Kidney glomerular epithelial cell (primary cell): ENCODE measurements at places on chromosomes 7 and 10.

DNA sequence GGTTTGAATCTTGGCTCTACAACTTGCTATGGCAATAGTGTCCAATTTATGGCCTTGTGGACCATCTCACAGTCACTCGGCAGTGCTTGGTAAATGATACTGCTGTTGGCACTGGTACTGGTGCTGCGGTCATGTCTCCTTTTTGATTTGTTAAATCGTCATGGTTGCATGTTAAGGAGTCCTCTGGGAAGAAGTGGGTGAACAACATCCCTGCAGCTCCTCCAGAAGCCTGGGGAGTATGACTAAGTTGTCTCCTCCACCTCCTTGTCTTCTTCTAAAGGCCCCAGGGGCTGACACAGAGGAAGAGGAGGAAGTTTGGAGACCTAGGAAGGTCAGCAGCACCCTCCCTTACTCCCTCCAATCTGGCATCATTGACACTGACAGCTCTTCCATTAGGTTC, 8.5 kb downstream of the ITPRIP start:
- peak; percentile 46 for DNase-seq

- DNase-seq, result no peak
Observed at GRCh38 chr7:139597028-139597427, 73.5 kb downstream of the CLEC2L start.

- DNase-seq, result no peak
Observed at GRCh38 chr7:381211-382042, 91.5 kb downstream of the FOXL3 start.

GRCh38 chr7:41103331-41103730, 599.6 kb downstream of the INHBA start:
- DNase-seq, result peak; percentile 8

DNA sequence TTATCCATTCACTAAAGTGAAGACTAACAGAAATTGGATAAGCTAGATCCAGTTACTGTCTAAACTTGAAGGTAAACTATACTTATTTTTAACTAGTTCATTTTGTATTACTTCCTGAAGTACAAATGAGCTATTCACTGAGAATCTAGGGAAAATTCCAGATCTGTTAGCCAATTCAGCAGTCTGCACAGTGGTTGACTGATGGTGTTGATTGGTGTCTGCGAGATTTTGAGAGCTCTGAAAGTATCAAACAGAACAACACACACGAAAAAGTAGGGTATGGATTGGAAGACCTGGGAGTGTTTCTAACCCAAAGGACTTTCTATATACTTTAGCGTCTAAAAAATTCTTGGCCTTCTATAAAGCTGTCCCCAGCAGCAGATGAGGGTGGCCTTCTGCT, 33.6 kb upstream of the AGR2 start:
- DNase-seq, result no peak

DNA sequence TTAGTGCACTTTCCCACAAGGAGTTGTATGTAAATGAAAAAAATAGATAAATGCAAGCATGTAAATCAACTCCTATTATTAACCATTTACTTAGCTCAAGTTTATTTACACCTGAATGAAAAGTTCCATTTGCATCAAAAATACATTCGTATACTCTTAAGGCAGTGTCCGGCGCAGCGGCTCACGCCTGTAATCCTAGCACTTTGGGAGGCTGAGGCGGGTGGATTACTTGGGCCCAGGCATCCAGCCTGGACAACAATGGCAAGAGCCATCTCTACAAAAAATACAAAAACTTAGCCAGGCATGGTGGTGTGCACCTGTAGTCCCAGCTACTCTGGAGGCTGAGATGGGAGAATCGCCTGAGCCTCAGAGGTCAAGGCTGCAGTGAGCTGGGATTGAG, 4.2 kb upstream of the IDI2 start:
- no peak for DNase-seq

- no peak for DNase-seq
Observed at GRCh38 chr7:116037401-116037800, 6.8 kb upstream of the TFEC start.

DNA sequence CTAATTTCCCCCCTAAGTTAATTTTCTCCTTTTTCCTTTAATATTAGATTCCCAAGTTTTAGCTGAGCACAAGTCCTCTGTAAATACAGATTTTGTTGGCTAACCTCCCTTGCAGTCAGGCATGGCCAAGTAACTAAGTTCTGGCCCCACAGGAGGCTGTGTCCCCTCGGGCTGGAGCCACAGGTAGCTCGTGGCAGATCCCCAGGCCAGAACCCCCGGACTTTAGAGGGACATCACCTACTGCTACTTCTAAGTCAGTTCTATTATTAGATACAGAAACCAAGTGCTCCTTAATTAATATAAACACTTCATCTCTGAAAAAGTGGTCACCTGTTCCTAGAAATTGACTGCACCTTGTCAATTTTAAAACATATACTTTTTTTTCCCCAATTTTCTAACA, 46.1 kb upstream of the NCAPG2 start:
- DNase-seq, result no peak

DNA sequence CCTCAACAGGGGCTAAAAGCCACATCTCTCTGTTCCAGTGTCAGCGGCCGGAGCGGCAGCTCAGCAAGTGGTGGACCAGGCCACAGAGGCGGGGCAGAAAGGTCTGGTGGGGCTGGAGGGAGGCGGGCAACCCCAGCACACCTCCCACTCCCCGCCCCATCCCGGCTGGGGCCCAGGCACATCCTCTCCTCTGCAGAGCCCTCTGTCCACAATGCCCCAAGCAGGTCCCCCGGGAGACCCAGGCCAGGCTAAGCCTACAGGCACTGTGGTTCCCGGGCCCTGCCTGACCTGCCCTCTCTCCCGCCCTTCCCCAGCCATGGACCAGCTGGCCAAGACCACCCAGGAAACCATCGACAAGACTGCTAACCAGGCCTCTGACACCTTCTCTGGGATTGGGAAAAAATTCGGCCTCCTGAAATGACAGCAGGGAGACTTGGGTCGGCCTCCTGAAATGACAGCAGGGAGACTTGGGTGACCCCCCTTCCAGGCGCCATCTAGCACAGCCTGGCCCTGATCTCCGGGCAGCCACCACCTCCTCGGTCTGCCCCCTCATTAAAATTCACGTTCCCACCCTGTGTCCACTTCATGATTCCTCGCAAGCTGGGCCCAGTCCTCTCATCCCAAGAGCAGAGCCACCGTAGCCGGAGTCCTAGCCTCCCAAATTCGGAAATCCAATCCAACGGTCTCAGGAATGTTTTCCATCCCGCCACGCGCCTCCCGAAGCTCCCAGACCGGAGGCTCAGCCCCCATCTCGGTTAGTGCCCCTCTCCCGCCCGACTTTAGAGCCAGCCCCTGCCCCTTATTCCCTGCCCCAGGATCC, 2.1 kb downstream of the ADIRF start:
- no peak for DNase-seq

DNA sequence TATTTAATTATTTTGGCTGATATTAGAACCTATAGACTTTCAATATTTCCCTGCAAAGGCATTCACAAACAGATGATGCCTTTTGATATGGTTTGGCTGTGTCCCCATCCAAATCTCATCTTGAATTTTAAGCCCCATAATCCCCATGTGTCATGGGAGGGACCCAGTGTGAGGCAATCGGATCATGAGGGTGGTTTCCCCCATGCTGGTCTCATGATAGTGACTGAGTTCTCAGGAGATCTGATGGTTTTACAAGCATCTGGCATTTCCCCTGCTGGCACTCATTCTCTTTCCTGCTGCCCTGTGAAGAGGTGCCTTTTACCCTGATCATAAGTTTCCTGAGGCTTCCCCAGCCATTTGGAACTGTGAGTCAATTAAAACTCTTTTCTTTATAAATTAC, 9.3 kb upstream of the PNLIPRP3 start:
- DNase-seq, result no peak

- no peak for DNase-seq
Observed at GRCh38 chr7:75806560-75807307, 6.9 kb downstream of the CCL24 start.

DNA sequence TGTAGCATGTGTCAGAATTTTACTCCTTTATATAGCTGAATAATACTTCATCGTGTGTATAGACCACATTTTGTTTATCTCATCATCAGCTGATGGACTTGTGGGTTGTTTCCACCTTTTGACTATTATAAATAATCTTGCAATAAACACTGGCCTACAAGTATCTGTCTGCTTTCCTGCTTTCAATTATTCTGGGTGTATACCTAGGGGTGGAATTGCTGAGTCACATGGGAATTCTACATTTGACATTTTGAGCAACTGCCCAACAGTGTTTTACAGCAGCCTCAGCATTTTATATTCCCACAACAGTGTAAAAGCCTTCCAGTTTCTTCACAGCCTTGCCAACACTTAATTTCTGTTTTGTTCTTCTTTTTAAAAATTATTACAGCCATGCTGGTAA, 200.3 kb upstream of the PRSS1 start:
- DNase-seq, result no peak

DNA sequence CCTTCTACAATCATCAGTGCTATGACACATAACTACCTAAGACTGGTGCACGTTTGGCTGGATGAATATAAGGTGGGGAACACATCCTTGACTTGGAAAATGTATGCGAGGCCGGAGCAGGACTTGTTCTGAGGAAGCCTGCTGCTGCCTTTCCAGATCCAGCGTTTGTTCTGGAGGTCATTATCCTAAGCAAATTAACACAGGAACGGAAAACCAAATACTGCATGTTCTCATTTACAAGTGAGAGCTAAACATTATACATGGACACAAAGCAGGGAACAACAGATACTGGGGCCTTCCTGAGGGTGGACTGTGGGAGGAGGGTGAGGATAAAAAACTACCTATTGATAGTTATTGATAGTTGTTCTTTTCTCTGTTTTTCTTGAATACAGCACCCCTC, 10.8 kb upstream of the GALNT11 start:
- no peak for DNase-seq

DNA sequence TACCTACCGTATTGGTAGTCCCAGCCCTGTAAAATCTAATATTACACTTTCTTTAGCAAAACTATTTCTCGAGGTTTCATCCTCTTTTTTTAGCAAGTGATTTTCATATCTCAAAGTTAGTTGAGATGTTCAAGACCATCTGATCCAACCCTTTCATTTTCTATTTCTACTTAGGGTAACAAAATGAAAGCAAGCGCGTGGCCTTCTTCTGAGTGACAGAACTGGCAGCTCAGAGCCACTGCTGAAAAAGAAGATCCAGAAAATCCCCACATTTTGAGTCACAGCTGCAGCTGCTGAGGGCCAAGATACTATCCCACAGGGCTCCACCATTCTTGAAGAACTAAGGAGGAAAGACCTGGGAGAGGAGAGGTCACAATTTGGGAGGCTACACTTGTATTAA, 24.8 kb upstream of the ZNF800 start:
- DNase-seq, result no peak

- no peak for DNase-seq
Observed at GRCh38 chr7:133003052-133003910, 78.6 kb downstream of the CHCHD3 start.

- no peak for DNase-seq
Observed at GRCh38 chr10:79266084-79266483, 81.2 kb upstream of the PPIF start.

DNA sequence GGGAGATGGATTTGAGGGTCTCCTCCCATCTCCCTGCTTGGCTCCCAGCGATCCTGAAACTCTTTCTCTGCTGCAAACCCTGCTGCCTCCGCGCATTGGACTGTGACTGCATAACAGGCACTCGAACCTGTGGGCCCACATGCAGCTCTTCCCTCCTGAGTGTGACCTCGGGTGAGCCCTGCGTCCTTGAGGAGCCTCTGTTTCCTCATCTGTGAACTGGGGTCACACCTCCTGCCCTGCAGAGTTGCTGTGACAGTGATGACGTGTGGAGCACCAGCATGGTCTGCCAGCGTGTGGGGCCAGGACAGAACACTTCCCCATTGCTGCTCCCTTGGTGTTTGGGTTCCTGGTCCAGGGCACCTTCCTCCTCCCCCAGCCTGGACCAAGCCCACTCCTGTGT, 46.9 kb upstream of the PSMG3 start:
- no peak for DNase-seq

DNA sequence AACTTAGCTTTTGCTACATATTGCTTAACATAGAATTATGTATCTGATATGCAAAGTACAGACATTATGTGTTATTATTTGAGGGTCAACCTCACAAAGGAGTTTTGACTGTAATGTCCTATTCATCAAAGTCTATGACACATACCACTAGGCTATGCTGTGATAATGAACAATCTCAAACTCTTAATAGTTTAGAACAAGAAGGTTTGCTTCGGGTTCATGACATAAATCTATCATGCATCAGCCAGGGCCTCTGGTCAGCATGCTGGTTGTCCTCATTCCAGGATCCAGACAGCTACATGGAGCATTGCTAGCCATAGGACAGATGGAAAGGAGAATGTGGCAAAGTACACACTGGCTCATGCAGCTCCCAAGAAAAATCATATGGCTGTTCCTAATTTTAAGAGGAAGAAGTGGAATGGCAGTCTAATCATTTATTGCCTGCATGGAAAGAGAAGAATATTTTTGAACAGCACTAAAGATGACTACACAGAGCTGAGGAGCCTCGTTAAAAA, 332.1 kb downstream of the GPR158 start:
- no peak for DNase-seq

DNA sequence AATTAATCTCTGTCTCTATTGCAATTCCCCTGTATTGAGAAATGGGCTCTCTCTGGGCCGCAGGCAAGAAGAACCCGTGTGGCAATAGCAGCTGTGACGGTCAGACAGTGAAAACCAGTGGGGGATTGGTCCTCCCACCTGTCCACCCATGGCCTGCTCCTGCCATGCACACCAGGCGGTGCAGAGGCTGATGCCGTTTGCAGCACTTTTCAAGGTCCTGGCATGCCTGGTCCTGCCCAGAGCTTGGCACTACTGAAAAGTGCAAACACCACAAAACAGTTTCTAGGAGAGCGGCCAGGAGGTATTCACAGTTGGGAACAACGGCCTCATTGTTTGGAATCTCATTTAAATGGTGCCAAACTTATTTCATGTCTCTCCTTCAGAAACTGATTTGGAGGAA, 41.5 kb downstream of the PSPH start:
- no peak for DNase-seq

GRCh38 chr7:19112274-19113001, 5.0 kb downstream of the TWIST1 start:
- no peak for DNase-seq

- DNase-seq, result no peak
Observed at GRCh38 chr10:77348082-77348481, 289.5 kb downstream of the KCNMA1 start.

- DNase-seq, result peak; percentile 78
Observed at GRCh38 chr7:155258226-155258560, 39.5 kb upstream of the INSIG1 start.

DNA sequence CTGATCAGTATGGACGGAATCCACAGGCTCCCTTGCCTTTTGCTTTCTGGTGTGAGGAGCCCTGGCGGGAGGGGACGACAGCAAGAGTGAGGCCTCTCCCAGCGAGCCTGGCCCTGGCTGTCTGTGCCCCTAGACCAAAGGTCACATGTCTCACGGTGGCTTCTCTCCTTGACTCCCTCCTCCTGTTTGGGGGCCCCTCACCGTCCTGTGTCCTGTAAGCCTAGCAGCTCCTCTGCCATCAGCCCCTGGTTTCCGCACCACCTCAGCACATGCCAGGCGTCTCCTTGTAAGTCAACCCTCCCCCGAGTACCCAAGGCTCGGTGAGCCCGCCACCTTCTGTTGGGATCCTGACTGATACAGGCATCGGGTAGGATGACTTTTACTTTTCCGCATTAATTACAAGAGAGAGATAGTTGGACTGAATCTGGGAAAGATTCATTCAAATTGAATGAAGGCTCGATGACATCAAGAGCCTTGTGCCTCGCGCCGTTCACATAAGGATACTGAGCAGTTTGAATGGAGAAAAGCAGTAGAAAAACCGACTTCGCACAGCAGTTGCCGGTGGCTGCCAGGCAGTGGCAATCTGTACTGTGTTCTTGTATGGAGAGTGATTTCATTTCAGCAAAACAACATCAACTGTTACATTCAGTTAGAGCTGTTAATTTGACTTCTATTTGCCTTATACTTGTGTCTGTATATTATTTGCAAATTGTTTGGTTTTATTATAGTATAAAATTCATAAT, 119.8 kb downstream of the XRCC2 start:
- DNase-seq, result no peak
